Airway epithelial cell (primary cell): ENCODE measurements at places on chromosomes 2 and 18. TPM values are rescaled to one million over a fixed set of nuclear protein-coding genes. Genes with fewer than 3 reads are reported as not detected.

Gene CDCA7
- total RNA-seq: 32.7 and 35.9 TPM in 2 replicates

Gene ALPI
- not detected in 2 replicates for total RNA-seq

Gene VPS54
- 10.2 and 13.0 TPM in 2 replicates for total RNA-seq

Gene MRO
- not detected in 2 replicates for total RNA-seq

Gene TPO
- not detected in 2 replicates for total RNA-seq

Gene EMILIN2
- 1.1 and 1.4 TPM in 2 replicates for total RNA-seq

Gene ALLC
- total RNA-seq: not detected in 2 replicates

Gene MTLN
- 52.8 and 104 TPM in 2 replicates for total RNA-seq

Gene PDE11A
- total RNA-seq: not detected in 2 replicates

Gene MIB1
- 27.2 and 33.6 TPM in 2 replicates for total RNA-seq

Gene CUL3
- 44.4 and 49.7 TPM in 2 replicates for total RNA-seq
